ENCODE measurements at places on chromosomes 1 and 21.

- DNase-seq: no peak
These were observed 43.2 kb upstream of the C1orf185 start for GRCh38 chr1:51058858-51059257.

- DNase-seq: no peak
These were observed 10.6 kb upstream of the SLFNL1 start for GRCh38 chr1:41032147-41032546.

DNA sequence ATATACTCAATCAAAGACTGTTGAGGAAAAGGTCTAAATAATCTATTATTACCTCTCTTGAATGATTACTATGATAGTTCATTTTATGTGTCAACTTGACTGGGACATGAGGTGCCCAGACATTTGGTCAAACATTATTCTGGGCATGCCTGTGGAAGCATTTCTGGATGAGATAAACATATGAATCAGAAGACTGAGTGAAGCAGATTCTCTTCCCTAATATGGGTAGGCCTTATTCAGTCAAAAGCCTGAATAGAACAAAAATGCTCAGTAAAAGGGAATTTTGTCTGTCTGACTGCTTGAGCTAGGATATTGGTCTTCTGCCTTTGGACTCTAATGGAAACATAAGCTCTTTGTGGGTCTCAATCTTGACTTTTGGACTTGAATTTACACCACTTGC lies 73.3 kb upstream of the SOX13 start:
- DNase-seq: no peak

- DNase-seq: no peak
These were observed 273.3 kb downstream of the DISC1 start for GRCh38 chr1:231899713-231900435.

DNA sequence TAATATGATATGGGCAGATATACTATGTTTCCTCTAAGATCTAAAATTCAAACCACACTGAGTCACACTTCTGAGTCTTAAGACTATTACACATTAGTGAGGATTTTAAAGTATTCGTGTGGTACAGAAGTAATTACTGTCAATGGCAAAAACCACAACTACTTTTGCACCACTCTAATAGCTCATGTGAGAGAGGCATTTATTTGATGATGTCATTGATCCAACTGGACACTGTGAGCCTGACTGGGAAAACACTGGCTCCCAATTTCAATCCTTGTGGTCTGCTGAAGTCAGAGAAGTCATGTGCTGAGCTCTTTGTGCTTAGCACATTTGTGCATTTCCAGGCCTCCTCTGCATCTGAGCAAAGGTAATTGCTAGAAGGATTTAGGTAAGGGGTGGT lies 377.8 kb downstream of the USH2A start:
- DNase-seq: no peak

DNA sequence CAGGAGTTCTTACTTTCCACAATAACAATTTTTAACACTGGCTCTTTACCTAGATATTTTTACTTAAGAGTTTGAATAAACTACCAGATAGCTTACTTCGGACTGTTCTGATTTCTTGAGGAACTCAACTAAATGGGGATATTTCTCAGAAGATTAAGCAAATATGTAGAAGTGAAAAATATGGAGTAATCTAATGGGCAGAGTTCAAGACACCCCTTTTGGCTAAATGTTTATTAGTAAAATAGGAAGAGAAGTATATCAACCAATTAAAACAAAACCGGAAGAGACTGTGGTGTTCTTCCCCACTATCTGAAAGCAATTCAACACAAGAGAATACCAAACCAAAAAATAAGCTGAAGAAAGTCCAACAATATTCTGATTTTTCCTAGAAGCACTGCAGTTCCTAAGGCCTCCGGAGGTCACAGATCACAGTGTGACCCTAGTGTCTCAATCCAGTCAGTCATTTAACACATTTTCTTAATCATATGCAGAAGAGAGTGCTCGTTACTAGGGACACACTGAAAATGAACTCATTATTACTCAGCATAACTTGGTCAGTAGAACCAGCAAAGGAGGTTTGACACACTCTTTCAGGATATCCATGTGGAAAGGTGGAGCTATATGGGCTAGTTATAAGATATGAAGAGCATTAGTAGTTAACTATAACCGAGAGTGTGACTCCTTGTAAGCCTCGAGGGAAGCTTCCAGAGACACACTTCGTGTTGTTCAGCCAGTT lies 5.2 kb downstream of the SIPA1L2 start:
- DNase-seq: no peak

- no peak for DNase-seq
These were observed 27.5 kb downstream of the INTS7 start for GRCh38 chr1:212007886-212008285.

DNA sequence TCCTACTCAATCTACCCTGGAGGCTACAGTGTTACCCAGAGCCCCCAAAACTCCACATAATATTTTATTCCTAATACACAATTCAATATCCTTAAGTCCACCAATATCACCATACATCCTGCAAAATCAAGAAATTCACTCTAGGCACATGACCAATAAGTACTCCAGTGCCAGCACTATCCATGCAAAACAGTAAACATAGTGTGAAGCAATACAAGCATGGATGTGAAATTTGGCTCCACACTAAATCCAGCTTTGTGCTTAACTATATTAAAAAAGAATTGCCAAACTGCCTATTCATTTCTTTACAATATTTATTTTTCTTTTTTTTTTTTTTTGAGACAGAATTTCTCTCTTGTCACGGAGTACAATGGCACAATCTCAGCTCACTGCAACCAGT lies 3.0 kb upstream of the MEAF6 start:
- no peak for DNase-seq

- DNase-seq: no peak
These were observed 11.4 kb upstream of the CCN1 start for GRCh38 chr1:85569122-85569521.

DNA sequence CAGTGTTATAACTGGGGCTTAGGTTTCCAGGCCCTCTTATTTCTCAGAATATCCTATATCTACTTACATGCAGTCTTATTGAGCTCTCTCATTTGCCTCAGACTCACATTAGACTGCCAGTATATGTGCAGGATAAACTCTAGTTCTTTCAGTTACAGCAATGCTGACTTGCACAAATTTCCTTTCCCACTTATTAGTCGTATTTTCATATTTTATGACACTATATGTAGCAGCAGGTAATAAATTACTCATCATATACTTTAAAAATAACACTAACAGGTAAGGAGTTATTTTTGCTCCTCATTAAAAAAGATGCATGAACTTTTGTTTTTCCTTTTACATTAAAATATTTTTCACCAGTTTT lies 65.7 kb downstream of the GADD45A start:
- DNase-seq: no peak

DNA sequence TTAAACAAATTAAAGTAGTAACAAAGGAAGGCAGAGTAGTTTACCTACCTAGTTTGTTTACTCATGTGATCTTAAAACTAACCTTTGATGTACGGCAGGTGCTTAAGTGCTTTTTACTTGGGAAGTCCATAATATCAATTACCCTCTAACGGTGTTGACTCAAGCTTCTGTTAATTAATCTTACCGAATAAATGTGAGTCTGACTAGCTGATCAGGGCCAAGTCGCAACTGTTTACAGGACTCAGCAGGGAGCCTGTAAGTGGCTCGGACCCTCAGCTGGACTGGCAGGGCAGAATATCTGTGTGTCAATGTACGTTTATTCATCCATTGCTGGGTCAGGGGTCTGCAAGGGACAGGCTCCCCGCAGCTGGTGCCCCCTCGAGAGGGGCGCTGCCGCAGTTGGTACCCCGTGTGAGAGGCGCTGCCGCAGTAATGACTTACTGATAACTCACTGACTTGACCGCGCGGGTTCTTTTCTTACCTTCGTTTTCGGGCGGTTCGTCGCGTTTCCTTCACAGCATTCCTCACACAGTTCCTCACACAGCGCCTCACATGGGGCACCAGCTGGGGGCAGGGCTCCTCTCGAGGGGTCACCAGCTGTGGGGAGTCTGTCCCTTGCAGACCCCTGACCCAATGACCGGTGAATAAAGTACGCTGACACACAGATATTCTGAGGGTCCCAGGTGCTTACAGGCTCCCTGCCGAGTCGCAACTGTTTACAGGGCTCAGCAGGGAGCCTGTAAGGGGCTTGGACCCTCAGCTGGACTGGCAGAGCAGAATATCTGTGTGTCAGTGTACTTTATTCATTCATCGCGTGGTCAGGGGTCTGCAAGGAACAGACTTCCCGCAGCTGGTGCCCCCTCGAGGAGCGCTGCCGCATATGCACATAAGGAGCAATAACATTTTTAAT lies 3.0 kb downstream of the FMO1 start:
- no peak for DNase-seq

- DNase-seq: no peak
These were observed 60.4 kb downstream of the DESI2 start for GRCh38 chr1:244713332-244713731.

GRCh38 chr1:19208710-19209438 lies 1.2 kb downstream of the UBR4 start:
- DNase-seq: no peak

DNA sequence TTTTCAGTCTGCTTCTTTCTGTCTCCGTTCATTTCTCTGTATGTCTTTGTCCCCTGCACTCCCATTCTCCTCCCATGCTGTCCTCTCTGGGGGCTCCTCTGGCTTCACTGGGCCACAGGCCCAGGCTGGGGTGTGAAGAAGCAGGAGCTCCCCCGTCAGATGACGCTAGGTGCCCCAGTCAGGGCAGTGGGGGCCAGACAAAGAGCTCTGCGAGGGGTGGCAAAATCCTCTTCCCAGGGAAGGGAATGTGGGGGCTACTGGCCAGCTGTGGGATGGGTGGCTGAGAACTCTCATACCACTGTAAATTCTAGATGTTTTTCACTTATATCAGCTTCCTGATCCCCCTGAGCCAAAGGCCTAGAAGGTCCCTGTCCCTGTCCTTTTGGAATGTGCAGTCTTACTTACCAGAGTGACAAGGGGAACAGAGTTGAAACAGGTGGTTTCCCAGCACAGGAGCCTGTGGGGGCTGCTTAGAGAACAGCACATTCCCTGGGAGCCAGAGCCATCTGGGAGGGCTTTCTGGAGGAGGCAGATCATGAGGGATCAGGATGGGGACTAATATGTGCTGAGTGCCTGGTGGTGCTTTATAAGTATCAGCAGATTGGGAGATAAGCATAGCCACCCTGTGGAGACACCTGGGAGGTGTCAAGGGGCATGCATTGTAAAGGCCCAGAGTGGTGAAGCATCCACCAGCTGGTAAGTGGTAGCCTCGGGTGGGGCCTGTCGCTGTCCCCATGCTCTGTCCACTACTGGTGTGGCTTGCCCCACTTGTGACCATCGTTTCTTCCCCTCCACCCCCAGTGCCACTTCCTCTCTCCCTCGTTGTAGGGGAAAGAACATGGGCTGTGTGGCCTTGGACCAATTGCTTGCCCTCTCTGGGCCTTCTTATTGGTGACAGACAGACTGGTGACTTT lies 10.1 kb upstream of the PADI1 start:
- no peak for DNase-seq

DNA sequence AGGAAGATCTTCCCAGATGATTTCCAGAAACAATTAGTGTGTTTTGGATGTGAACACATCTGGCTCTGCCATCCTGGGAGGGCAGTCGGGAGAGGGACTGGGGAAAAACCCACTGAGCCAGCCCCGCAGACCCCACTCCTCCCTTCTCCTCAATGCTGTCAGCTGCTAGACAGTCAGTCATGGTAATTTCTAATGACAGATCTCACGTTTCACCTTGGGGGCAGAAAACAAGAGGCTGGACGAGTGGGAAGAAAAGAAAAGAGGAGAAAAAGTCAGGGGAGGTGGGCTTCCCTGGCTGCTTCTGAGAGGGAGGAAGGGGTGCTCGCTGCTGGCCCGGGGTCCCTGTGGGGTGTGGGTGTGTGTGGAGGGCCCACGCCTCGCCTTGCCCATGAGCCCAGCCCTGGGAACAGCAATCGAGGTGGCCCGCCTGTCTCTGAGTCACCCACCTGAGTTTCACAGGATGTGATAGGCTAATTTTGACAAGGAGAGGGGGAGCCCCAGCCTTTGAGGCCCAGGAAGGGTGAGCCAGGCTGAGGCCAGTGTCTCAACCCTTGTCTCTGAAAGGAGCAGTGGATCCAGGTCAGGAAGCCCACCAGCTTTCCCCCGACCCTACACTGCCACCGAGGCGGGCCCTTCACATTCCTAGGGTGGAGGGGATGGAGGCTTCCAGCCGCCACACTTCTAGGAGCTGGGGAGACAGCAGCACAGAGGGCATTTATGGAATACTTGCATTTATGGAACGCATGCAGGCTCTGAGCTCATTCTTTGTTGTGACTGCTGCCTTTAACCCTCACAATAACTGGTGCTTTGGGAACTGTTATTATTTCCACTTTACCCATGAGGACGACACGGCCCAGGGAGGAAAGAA lies 49.1 kb upstream of the IFNLR1 start:
- DNase-seq: no peak

DNA sequence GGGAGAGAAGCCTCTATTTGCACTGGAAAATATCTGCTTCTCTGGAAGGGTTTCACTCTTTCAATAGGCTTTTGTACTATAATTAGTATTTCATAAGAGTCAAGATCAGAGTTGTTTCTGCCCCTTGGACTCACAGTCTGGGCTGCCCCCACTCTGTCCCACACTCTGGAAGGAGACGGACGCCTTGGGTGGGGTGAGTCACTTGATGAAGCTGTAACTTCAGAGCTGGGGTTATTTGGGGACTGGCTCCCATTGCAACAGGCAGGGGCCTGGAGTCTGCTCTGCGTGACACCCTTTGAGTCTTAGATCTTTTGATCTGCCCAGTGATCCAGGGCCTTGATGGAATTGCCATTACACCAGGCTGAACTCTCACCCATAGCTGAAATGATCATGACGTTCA lies 4.0 kb upstream of the KCNA10 start:
- DNase-seq: no peak

- no peak for DNase-seq
These were observed 147.8 kb downstream of the TNFSF18 start for GRCh38 chr1:172902861-172903381.

DNA sequence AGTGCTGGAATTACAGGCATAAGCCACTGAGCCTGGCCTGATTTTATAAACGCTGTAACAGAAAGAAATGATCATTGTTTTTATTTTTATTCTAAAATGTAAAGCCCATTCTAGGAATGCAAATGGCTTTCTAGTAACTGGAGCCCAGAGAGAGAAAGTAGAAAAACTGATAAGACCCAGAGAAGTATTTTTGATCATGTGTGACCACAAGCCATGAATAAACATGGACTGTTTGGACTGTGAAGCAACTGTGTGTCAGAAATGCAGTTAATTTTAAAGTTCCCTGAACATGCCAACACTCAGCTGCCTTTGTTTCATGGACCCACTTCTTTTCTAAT lies 39.7 kb downstream of the EIF2B3 start:
- DNase-seq: no peak

DNA sequence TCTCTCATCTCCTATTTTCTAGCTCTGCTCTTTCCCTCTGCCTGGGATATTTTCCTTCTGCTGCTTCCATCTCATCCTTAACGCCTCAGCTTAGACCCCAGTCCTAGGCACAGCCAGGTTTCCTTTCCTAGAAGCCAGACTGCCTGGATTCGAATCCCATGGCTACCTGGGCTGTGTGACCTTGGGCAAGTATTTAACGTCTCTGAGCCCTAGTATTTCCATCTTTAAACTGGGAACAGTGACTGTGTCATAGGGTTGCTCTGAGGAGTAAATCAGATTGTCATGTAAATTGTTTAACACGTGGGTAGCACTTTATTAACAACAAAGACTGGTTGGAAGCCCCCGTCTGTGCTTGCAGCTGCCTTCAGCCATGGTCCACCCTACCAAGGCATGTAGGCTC lies 18.4 kb downstream of the DHRS3 start:
- DNase-seq: no peak

- DNase-seq: no peak
These were observed 83.4 kb downstream of the MDM4 start for GRCh38 chr1:204599596-204599995.

- no peak for DNase-seq
These were observed 54.9 kb upstream of the CRB1 start for GRCh38 chr1:197213193-197213592.

Measured in activated CD4-positive, alpha-beta T cell treated with anti-CD3 and anti-CD28 coated beads, Interleukin-2, amount 50 U/mL, for 4 hours (primary cell).